ENCODE measurements at places on chromosomes 1 and 21. TPM values are rescaled to one million over a fixed set of nuclear protein-coding genes. Genes with fewer than 3 reads are reported as not detected.

Gene E2F2
- 7.0 TPM for total RNA-seq

Gene TNFAIP8L2
- total RNA-seq, result not detected

Gene RNF223
- not detected for total RNA-seq

Gene MIXL1
- total RNA-seq, result 0.31 TPM

Gene IL22RA1
- total RNA-seq, result not detected

Gene CLDN14
- total RNA-seq, result not detected

Gene CAPN8
- total RNA-seq, result not detected

Gene PTPN7
- not detected for total RNA-seq

Gene CELSR2
- 11.1 TPM for total RNA-seq

Gene NBPF4
- total RNA-seq, result not detected

Gene DYNLT4
- not detected for total RNA-seq

DNA sequence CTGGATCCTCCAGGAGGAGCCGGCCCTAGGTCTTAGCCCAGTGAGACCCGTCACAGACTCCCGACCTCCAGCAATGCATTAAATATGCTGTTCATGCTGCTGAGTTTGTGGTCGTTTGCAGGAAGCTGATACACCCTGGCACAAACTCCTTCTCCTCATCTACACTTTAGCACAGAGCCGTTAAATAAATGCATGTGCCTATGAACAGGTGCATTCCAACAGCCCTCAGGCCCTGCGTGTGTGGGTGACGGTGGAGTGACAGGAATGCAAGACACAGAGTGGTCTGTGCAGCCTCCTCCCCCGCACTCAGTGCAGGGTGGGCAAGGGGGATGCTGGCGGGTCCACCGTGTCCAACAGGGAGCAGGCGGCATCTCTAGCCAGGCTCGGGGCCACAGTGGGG lies 106.6 kb upstream of the TMPRSS2 start:
- no peak for DNase-seq
- no peaks in the 10 kb centered on the region for H3K36me3 ChIP-seq
- H3K27me3 ChIP-seq, result no peaks in the 10 kb centered on the region
- no peak overlapping the region for H3K27ac ChIP-seq
- no peak overlapping the region for H3K4me3 ChIP-seq

DNA sequence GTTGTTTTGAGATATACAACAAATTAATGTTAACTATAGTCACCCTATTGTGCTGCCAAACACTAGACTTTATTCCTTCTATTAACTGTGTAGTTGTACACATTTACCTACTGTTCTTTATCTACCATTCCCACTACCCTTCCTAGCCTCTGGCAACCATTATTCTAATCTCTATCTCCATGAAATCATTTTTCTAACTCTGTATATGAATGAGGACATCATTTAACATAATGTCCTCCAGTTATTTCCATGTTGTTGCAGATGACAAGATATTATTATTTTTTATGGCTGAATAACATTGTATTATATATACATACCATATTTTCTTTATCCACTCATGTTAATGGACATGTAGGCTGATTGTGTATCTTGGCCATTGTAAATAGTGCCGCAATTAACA lies 366.3 kb downstream of the TBX15 start:
- H3K36me3 ChIP-seq, result no peaks in the 10 kb centered on the region
- no peaks in the 10 kb centered on the region for H3K4me1 ChIP-seq
- H3K27ac ChIP-seq, result no peak overlapping the region
- H3K27me3 ChIP-seq, result no peaks in the 10 kb centered on the region

DNA sequence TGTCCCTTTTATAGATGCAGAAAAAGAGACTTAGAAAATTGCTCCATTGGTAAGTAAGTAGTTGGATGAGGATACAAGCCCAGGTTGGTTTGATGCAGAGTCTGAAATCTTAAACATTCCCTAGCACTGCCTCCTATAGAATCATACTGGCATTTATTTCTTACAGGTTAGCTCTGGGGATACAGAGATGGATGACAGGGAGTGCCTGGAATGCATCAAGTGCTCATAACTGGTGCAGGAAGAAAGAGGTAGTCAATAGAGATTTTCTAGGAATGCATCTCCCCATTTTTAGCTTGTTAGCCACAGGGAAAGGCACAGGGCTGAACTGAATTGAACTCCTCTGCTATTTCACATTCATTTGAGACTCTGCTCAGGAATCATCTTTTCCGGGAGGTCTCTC lies 269.0 kb upstream of the USP24 start:
- no peak overlapping the region for H3K4me3 ChIP-seq
- no peak for DNase-seq
- H3K27ac ChIP-seq, result no peak overlapping the region
- H3K4me1 ChIP-seq, result no peaks in the 10 kb centered on the region
- H3K36me3 ChIP-seq, result no peaks in the 10 kb centered on the region

- H3K27ac ChIP-seq, result peak overlapping the region; percentile 95
- peak overlapping the region; percentile 78 for H3K4me3 ChIP-seq
- DNase-seq, result no peak
- H3K27me3 ChIP-seq, result no peaks in the 10 kb centered on the region
Observed at GRCh38 chr1:87329526-87330056, 911 bp downstream of the LMO4 start.

- H3K36me3 ChIP-seq, result no peaks in the 10 kb centered on the region
- H3K4me3 ChIP-seq, result no peak overlapping the region
- DNase-seq, result no peak
- no peaks in the 10 kb centered on the region for H3K27me3 ChIP-seq
Observed at GRCh38 chr21:14519000-14519399, 27.1 kb downstream of the SAMSN1 start.

- H3K36me3 ChIP-seq, result peaks cover 17% of the 10 kb centered on the region
- H3K27ac ChIP-seq, result no peak overlapping the region
- H3K4me3 ChIP-seq, result no peak overlapping the region
- H3K4me1 ChIP-seq, result no peaks in the 10 kb centered on the region
- H3K27me3 ChIP-seq, result no peaks in the 10 kb centered on the region
Observed at GRCh38 chr1:224938652-224939051, 9.2 kb downstream of the DNAH14 start.

- H3K4me1 ChIP-seq, result peaks cover 9% of the 10 kb centered on the region
- DNase-seq, result no peak
Observed at GRCh38 chr1:15962671-15963362, 13.1 kb downstream of the ZBTB17 start.

GRCh38 chr1:74280642-74281396 lies 45.6 kb downstream of the TNNI3K start:
- H3K27ac ChIP-seq, result no peak overlapping the region
- no peak for DNase-seq
- no peak overlapping the region for H3K4me3 ChIP-seq
- H3K27me3 ChIP-seq, result no peaks in the 10 kb centered on the region
- no peaks in the 10 kb centered on the region for H3K4me1 ChIP-seq

- DNase-seq, result no peak
- H3K4me3 ChIP-seq, result no peak overlapping the region
- H3K36me3 ChIP-seq, result no peaks in the 10 kb centered on the region
- no peaks in the 10 kb centered on the region for H3K27me3 ChIP-seq
Observed at GRCh38 chr1:224447971-224448370, 13.4 kb upstream of the WDR26 start.

DNA sequence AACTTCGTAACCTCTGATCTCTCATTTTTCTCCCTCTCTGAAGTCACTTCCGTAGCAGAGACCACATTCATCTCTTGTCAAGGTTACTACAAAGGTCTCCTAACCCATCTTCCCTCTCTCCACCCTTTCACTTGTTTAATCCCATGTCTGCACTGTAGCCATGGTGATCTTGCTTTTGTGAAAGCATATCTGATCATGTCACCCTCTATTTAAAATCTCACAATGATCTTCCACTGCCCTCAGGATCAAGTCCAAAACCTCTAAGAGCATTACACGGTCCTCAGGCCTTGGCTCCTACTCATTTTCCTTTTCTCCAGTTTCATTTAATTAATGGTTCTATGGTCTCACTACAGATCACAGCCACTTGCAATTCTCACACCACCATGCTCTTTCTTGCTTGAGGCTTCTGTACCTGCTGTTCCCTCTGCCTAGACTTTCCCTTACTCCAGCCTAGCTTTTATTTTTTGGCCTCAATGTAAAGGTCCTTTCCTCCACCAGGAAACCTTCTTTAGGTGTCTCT lies 12.1 kb downstream of the ARHGEF11 start:
- no peaks in the 10 kb centered on the region for H3K27me3 ChIP-seq
- H3K4me1 ChIP-seq, result peaks cover 14% of the 10 kb centered on the region
- no peak overlapping the region for H3K4me3 ChIP-seq
- H3K27ac ChIP-seq, result no peak overlapping the region
- no peaks in the 10 kb centered on the region for H3K36me3 ChIP-seq

DNA sequence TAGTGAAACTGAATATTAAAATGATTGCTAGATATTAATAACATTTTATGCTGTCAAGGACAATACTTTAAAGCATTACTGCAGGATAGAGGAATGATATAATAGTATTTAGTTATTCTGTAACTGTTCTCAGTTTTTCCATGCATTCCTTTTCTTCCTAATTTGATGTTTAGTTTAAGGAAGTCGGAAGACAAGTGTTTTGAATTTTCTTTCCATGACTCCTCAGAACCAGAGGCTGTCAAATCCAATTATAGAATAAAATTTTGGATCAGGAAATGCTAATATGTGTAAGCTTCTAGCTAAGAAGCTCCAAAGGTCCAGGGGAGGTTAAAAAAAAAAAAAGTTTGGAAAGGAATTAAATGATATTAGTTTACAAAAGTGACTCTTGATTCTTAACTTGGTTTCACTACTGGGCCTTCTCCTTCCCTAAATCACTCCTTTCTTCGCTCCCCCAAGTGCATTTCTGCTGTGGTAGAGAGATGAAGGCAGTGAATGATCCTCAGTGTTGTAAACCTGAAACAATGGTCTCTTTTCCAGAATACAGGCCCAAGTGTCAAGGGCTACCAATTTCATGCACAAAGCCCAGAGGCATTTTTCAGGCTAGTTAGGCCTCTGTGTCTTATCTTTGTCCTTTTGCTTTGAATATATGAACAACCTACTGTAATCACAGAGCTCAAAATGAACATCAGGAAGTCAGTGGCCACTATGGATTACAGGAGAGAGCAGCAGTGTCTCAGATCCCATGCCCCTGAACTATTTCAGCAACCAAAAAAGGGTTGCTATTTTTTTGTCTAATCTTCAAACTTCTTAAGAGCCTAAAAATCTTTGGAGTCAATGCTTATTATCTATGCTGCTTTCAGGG lies 6.2 kb downstream of the ADSS2 start:
- no peak overlapping the region for H3K4me3 ChIP-seq
- H3K4me1 ChIP-seq, result peaks cover 60% of the 10 kb centered on the region
- peak overlapping the region; percentile 70 for H3K27ac ChIP-seq
- H3K36me3 ChIP-seq, result no peaks in the 10 kb centered on the region
- H3K27me3 ChIP-seq, result no peaks in the 10 kb centered on the region
- no peak for DNase-seq

- H3K36me3 ChIP-seq, result no peaks in the 10 kb centered on the region
- no peak overlapping the region for H3K27ac ChIP-seq
- H3K4me3 ChIP-seq, result no peak overlapping the region
Observed at GRCh38 chr21:32065654-32066053, 192.8 kb downstream of the HUNK start.

GRCh38 chr1:209993061-209993830 lies 55.2 kb downstream of the SYT14 start:
- H3K4me3 ChIP-seq, result no peak overlapping the region
- no peak for DNase-seq
- H3K27me3 ChIP-seq, result no peaks in the 10 kb centered on the region

- DNase-seq, result no peak
- H3K4me1 ChIP-seq, result no peaks in the 10 kb centered on the region
- no peaks in the 10 kb centered on the region for H3K27me3 ChIP-seq
- H3K36me3 ChIP-seq, result no peaks in the 10 kb centered on the region
- H3K4me3 ChIP-seq, result no peak overlapping the region
Observed at GRCh38 chr1:199033661-199034060, 394.8 kb downstream of the PTPRC start.

DNA sequence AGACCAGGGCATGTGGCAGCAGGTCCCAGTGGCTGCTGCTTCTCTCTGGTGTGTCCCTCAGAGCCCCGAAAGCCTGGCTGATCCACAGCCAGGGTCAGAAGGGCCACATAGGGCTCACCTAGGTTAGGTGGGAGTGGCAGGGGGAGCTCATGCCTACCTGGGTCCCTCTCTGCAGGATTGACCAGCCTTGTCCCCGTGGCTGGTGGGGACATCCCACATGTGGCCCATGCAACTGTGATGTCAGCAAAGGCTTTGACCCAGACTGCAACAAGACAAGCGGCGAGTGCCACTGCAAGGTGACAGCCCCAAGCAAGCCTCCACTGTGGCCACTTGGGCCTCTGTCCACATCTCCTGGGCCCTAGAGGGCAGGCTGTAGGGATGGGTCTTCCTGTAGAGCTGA lies 15.7 kb downstream of the CELSR2 start:
- no peak overlapping the region for H3K27ac ChIP-seq
- no peaks in the 10 kb centered on the region for H3K27me3 ChIP-seq
- peaks cover 7% of the 10 kb centered on the region for H3K4me1 ChIP-seq
- DNase-seq, result no peak

GRCh38 chr1:197771386-197771785 lies 3.9 kb downstream of the DENND1B start:
- H3K4me3 ChIP-seq, result no peak overlapping the region
- peaks cover 22% of the 10 kb centered on the region for H3K27me3 ChIP-seq
- no peak overlapping the region for H3K27ac ChIP-seq
- H3K4me1 ChIP-seq, result peaks cover 31% of the 10 kb centered on the region

GRCh38 chr1:233433436-233434210 lies 106.1 kb downstream of the MAP3K21 start:
- no peaks in the 10 kb centered on the region for H3K36me3 ChIP-seq
- no peak overlapping the region for H3K4me3 ChIP-seq
- H3K27me3 ChIP-seq, result no peaks in the 10 kb centered on the region
- DNase-seq, result no peak
- no peaks in the 10 kb centered on the region for H3K4me1 ChIP-seq

GRCh38 chr1:109639841-109640184 lies 16.1 kb upstream of the GSTM4 start:
- H3K27ac ChIP-seq, result no peak overlapping the region
- peaks cover 17% of the 10 kb centered on the region for H3K4me1 ChIP-seq
- H3K27me3 ChIP-seq, result peaks cover 8% of the 10 kb centered on the region
- H3K4me3 ChIP-seq, result no peak overlapping the region

DNA sequence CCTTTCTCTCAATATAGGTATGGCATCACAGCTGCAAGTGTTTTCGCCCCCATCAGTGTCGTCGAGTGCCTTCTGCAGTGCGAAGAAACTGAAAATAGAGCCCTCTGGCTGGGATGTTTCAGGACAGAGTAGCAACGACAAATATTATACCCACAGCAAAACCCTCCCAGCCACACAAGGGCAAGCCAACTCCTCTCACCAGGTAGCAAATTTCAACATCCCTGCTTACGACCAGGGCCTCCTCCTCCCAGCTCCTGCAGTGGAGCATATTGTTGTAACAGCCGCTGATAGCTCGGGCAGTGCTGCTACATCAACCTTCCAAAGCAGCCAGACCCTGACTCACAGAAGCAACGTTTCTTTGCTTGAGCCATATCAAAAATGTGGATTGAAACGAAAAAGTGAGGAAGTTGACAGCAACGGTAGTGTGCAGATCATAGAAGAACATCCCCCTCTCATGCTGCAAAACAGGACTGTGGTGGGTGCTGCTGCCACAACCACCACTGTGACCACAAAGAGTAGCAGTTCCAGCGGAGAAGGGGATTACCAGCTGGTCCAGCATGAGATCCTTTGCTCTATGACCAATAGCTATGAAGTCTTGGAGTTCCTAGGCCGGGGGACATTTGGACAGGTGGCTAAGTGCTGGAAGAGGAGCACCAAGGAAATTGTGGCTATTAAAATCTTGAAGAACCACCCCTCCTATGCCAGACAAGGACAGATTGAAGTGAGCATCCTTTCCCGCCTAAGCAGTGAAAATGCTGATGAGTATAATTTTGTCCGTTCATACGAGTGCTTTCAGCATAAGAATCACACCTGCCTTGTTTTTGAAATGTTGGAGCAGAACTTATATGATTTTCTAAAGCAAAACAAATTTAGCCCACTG lies 11.5 kb downstream of the HIPK1 start:
- H3K4me1 ChIP-seq, result peaks cover 9% of the 10 kb centered on the region
- no peak overlapping the region for H3K27ac ChIP-seq
- peaks cover 13% of the 10 kb centered on the region for H3K36me3 ChIP-seq
- H3K27me3 ChIP-seq, result no peaks in the 10 kb centered on the region
- no peak for DNase-seq
- no peak overlapping the region for H3K4me3 ChIP-seq

All from neural progenitor cell (in vitro differentiated cells).